ENCODE measurements at places on chromosomes 1 and 21. TPM values are rescaled to one million over a fixed set of nuclear protein-coding genes. Genes with fewer than 3 reads are reported as not detected.

The G0S2 gene
- total RNA-seq, result 105 TPM

The PCSK9 gene
- 125 TPM for total RNA-seq

The OR2L2 gene
- not detected for total RNA-seq

The SMIM1 gene
- 0.79 TPM for total RNA-seq

The CHIA gene
- not detected for total RNA-seq

The VANGL1 gene
- total RNA-seq, result 11.8 TPM

All from airway epithelial cell (primary cell).